Cerebellum (tissue), 4 donors: ENCODE measurements at places on chromosomes 1 and 21. TPM values are rescaled to one million over a fixed set of nuclear protein-coding genes. Genes with fewer than 3 reads are reported as not detected.
A peak's percentile ranks its signal among the peaks of the same experiment; 100 is the strongest.

- no peak for DNase-seq
These were observed 350.9 kb downstream of the S1PR1 start for GRCh38 chr1:101587741-101588140.

DNA sequence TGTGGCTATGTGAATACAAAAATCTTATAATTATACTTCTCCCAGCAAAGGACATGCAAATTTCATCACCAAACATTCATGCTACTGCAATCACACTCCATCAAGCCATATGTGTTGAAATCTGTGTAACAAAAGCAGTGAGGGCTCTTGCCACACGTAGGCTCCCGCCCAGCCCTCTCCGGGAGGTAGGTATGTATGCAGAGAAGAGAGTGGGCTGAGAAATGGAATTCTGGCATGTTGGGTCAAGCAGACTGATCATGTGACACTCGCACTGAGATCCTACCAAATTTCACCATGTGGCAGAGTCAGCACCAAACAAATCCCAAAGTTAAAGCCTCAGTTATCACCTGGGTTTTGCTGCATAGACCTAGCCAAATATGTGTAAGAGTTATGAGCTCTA lies 49.7 kb downstream of the APP start:
- DNase-seq: no peak

DNA sequence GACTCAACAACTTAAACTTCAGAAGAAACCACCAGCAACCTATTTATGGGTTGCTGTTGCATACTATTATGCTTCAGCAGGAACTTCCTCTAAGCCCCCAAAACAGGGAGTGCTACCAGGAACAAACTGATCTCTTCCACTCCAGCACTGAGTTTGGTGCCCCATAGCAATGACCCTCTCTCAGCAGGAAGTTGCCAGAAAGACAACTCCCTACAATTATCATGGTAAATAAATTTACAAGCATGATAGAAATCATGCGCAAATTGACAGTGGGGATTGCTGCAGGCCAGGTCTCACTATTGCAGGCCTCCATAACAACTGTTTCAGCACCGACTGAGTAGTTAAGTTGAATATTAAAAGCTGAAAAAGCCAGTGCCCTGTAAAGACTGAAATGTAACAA lies 180.6 kb downstream of the PLA2G4A start:
- no peak for DNase-seq

- DNase-seq: no peak
These were observed 37.0 kb downstream of the KCNJ15 start for GRCh38 chr21:38293765-38294164.

DNA sequence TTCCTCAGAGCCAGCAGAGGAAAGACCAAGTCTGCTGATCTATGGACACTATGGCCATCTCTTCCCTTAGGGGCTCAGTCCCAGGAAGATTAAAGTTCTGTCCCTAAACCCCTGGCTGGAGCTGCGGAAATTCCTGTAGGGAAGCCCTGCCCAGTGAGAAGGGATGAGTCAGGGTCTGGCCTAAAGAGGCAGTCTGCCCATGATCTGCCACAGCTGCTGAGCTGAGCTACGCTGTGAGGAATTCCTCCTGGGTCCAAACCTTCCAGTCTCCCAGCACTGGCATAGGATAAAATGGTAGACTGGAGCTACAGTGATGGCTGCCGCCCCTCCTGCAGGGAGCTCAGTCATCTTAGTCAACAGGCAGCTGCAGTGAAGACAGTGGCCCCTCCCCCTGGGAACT lies 213.7 kb downstream of the BRINP2 start:
- no peak for DNase-seq

- no peak for DNase-seq
These were observed 486.7 kb downstream of the OMA1 start for GRCh38 chr1:58059789-58060188.

DNA sequence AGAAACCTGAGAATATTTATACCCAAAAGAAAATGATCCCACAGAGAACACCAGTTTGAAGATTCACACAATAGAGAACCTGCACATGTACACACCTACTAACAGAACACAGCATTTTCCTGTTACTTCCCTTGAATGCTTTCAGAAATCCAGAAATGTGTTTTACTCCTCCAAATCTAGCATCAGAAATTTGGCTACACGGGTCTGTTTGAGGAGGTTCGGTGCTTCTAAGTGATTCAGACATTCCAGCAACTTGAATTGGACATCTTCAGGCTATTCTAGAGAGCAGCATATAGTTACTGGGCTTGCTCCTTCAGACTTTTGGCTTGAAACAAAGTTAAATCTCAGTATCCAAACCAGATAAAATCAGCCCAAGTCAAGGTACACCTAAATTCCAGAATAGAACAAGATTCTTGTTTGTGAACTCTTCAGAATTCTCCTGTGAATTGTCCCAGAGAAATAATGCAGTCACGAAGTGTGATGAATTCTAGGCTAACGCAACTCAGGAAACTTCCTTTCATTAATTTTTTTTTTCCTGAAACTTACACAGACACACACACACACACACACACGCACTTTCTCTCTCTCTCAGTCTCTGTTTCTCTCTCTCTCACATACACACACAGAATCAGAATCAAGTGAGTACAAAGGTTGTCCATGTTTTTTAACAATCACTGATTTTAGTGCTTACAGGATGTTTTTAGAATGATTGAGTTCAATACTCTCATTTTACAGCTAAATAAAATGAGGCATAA lies 278.4 kb upstream of the SNX7 start:
- no peak for DNase-seq

Gene COA6
- total RNA-seq: 10.7 TPM

GRCh38 chr1:87830432-87830978 lies 501.8 kb downstream of the LMO4 start:
- no peak for DNase-seq

Gene SLC25A24
- 36.3 TPM for total RNA-seq

DNA sequence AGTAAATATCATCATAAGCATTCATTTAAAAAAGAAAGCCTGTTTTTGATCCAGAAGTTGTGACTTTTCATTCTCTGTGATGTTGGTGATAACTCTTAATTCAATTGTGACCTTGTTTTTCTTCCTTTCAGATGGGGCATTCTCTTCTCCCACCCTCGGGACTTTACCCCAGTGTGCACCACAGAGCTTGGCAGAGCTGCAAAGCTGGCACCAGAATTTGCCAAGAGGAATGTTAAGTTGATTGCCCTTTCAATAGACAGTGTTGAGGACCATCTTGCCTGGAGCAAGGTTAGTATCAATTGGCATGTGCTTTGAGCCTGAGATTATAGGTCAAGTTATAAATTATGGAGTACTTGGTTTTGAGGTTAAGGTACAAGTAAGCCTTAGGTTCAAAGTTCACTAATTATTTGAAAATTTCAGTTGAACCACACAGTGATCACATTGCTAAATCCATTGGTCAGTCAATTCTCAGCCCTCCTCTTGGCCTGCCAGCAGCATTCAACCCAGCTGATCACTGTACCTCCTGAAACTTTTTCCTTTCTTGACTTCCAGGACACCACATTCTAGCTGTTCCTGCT lies 4.1 kb downstream of the PRDX6 start:
- DNase-seq: no peak

Gene PCP4
- 23.8 TPM for total RNA-seq

DNA sequence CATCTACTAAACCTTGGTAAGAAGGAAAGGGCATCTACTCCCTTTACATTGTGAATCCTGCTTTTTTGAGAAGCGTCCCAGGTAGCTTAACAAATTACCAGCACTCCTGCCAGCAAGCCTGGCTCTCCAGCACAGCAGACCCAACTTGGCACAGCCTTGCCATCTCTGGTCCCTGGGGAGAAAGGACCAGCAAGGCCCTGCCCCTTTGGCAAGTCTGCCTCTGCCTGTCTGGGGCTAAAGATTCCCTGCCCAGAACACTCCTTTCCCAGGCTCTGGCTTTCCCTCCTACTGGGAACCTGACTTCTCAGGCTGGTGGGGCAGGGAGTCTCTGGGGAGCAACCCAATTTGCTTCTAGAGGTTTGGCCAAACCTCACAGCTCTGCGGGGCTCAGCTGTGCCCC lies 68.5 kb downstream of the ATP2B4 start:
- peak; percentile 29 for DNase-seq

Gene NFASC
- total RNA-seq: 61.4 TPM

DNA sequence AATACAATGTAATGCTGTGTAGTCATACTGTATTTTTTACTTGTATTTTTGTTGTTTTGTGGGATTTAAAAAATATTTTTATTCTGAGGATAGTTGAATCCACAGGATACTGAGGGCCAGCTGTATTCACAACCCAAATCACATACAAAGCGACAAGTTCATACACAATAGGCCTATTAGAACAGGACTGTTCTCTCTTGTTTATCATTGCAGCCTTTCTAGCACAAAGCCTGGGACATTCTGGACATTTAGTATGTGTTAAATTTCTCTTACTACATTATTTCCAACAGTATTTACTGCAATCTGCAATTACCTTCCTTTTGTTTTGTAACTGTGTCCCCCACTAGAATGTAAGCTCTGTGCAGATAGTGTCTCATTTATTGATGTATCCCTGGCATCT lies 65.4 kb downstream of the SLC35A3 start:
- no peak for DNase-seq

GRCh38 chr1:218600968-218601367 lies 255.8 kb downstream of the TGFB2 start:
- no peak for DNase-seq

DNA sequence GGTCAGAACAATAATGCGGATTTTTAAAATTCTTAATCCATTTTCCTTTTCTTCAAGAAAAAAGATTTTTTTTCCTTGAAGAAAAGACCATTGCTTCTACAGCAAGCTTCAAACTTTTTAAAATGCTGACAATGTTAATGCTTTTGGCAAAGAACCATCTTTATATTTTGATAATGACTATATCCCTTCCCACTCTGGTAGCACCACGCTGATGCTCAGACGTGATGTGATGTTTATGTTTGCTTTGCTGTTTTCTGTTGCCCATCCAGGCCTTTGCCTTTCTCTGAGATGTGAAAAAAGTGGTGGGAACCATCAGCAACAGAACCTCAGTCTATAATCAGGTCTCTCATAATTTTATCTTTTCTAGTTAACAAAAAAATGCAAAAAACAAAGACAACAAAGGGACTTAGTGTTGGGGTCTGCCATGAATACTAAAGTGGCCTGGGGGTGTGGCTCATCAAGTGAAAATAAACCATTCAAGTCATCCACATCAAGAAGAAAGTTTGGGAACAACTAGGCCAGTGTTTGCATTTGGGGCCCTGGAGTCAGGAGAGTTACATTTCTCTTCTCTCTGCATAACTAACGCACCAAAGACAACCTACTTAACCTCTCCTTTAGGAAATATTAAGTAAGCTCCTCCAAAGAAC lies 244.6 kb upstream of the DMRTA2 start:
- no peak for DNase-seq

Gene AVPR1B
- total RNA-seq: not detected

Gene CFAP141
- total RNA-seq: not detected

DNA sequence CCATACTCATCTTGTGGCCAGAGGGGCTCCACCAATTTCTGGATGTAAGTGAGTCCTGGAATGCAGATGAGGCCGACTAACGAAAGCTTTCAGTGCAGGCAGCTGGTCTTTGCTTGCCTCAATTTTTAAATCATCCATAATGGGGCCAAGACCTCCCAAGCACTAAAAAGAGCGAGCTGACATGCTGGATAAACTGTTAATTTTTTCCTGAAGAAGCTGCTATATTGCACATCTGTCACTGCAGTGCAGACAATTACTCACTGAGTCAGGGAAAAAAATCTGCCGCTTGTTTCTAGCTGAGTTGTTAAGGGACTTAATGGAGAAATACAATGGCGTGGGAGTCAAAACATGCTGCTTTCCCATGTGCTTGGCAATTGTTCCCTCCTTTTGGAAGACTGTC lies 205.5 kb downstream of the GPATCH2 start:
- DNase-seq: no peak

GRCh38 chr1:2215329-2215728 lies 12.8 kb upstream of the SKI start:
- no peak for DNase-seq
